Endodermal cell (in vitro differentiated cells): ENCODE measurements at places on chromosomes 11 and 22.

- DNase-seq = no peak
- H3K27me3 ChIP-seq = no peaks in the 10 kb centered on the region
- H3K36me3 ChIP-seq = peaks cover 78% of the 10 kb centered on the region
- no peaks in the 10 kb centered on the region for H3K4me1 ChIP-seq
- H3K27ac ChIP-seq = no peak overlapping the region
Observed at GRCh38 chr22:41892721-41893120, 22.2 kb downstream of the SHISA8 start.

GRCh38 chr11:79100093-79100910 lies 340.5 kb downstream of the TENM4 start:
- no peak overlapping the region for H3K4me3 ChIP-seq
- H3K27ac ChIP-seq = no peak overlapping the region
- no peaks in the 10 kb centered on the region for H3K36me3 ChIP-seq
- H3K27me3 ChIP-seq = no peaks in the 10 kb centered on the region
- H3K4me1 ChIP-seq = peaks cover 13% of the 10 kb centered on the region

GRCh38 chr11:19258641-19259230 lies 18.0 kb upstream of the E2F8 start:
- no peak for DNase-seq
- H3K27me3 ChIP-seq = no peaks in the 10 kb centered on the region
- H3K27ac ChIP-seq = no peak overlapping the region
- no peaks in the 10 kb centered on the region for H3K36me3 ChIP-seq

DNA sequence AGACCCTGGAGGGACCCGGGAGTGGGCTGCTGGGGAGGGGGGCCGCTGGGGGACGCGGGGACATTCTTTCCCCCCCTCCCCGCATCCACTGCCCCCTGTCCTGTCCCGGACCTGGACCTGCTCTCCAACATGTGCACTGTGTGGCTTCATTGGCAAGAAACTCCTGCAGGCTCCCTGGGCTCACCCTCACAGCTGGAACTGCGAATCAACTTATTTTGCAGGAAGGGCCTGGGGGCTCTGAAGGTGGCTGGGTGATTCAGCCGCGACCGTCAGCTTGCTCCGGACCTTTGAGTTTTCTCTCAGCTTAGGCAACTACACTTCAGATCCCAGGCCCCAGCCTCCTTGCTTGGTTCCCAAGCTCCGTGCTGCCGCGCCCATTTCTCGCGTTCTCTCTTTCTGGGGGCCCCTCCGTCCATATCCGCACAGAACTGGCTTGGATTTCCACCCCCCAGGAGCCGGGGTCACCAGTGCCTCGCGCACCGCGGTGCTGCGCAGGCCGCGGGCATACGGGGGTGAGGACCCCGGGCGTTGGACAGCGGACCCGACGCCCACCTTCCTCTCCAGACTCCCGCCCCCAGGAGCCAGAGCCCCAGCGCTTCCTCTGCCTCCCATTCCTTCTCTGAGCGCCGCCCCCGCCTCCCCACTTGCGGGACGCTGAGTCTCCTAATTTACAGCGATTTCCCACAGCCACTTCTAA lies 471 bp upstream of the AHNAK start:
- peaks cover 15% of the 10 kb centered on the region for H3K4me1 ChIP-seq
- no peaks in the 10 kb centered on the region for H3K36me3 ChIP-seq
- DNase-seq = peak; percentile 78
- no peaks in the 10 kb centered on the region for H3K27me3 ChIP-seq
- H3K4me3 ChIP-seq = peak overlapping the region; percentile 88

DNA sequence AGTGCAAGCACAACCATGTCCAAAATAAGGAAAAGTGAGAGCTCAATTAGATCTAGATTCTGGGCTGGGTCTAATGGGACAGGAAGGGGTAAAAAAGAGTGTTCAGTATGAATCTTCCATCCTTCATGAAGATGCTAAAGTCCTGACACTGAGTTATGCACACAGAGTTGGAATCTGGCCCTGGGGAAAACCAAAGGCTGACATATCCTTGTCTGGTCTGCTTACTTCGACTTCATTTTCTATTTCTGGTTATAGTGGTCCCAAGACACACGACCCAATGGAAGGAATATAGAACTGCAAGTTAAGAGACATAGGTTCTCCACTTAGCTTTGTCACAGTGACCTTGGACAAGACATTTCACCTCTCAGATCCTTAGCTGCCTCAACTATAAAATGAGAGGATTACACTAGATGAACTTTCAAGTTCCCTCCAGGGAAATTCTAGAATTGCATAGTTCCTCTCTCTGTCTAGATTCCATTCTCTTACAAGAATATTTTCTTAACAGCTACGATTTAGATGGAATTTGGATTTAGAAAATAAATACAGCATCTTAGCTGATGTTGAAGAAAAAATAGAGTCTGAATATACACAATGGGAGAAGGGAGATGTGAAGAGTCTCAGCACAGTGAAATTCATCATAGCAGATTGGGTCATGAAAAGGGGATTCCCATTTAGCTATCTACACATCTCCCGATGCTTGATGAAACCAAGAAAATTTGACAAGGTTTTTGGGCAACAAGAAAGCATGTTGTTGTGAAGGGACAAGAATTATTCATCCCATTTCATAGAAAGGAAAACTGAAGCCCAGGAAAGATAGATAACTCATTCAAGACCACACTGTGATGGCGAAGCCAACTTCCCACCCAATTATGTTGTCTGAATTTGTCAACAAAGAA lies 3.3 kb downstream of the BLID start:
- no peaks in the 10 kb centered on the region for H3K36me3 ChIP-seq
- H3K4me3 ChIP-seq = no peak overlapping the region
- peaks cover 4% of the 10 kb centered on the region for H3K27me3 ChIP-seq
- no peak overlapping the region for H3K27ac ChIP-seq

- no peaks in the 10 kb centered on the region for H3K4me1 ChIP-seq
- H3K36me3 ChIP-seq = peaks cover 40% of the 10 kb centered on the region
- no peak overlapping the region for H3K27ac ChIP-seq
- no peaks in the 10 kb centered on the region for H3K27me3 ChIP-seq
- no peak for DNase-seq
Observed at GRCh38 chr22:40409613-40410113, 39.3 kb downstream of the SGSM3 start.

GRCh38 chr22:36298118-36298517 lies 45.2 kb downstream of the APOL1 start:
- no peak overlapping the region for H3K4me3 ChIP-seq
- no peaks in the 10 kb centered on the region for H3K27me3 ChIP-seq
- H3K36me3 ChIP-seq = peaks cover 97% of the 10 kb centered on the region
- no peak for DNase-seq
- no peak overlapping the region for H3K27ac ChIP-seq
- H3K4me1 ChIP-seq = no peaks in the 10 kb centered on the region

DNA sequence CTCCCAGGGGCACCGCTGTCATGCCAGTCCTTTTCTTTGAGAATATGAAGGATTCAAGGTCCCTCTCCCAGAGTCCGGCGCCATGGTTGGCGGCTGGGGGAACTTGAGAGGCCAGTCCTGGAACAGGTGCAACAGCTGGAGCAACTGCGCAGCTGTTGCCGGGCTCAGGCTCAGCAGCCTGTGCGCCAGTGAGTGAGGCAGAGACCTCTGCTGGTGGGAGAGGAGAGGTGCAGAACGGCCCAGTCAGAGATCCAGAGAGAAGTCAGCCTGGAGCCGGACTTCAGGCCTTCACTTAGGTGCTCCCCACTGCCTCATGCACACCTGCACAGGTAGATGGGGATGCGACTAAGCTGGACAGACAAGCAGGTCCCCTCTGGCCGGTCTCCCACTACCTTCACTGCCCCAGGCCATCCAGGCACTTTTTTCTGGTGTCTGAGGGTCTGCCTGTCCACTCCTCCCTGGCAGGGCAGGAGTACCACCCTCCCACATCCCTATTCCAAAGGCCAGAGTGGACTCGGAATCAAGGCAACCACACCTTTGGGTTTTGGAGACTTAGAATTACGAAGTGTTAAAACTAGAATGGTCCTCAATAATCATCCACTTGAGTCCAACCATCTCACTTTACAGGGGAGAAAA lies 4.6 kb downstream of the CHRDL2 start:
- H3K4me1 ChIP-seq = no peaks in the 10 kb centered on the region
- H3K4me3 ChIP-seq = no peak overlapping the region
- H3K36me3 ChIP-seq = no peaks in the 10 kb centered on the region
- DNase-seq = peak; percentile 90
- peaks cover 64% of the 10 kb centered on the region for H3K27me3 ChIP-seq

GRCh38 chr11:120122924-120123683 lies 14.8 kb downstream of the TRIM29 start:
- H3K4me3 ChIP-seq = no peak overlapping the region
- H3K27me3 ChIP-seq = peaks cover 13% of the 10 kb centered on the region
- H3K4me1 ChIP-seq = no peaks in the 10 kb centered on the region
- H3K27ac ChIP-seq = no peak overlapping the region
